ENCODE measurements at places on chromosomes 1 and 21.

GRCh38 chr1:11563560-11564069, 84.7 kb downstream of the DISP3 start:
- no peak for DNase-seq

GRCh38 chr1:201645956-201646355, 107.0 kb downstream of the NAV1 start:
- no peak for DNase-seq

DNA sequence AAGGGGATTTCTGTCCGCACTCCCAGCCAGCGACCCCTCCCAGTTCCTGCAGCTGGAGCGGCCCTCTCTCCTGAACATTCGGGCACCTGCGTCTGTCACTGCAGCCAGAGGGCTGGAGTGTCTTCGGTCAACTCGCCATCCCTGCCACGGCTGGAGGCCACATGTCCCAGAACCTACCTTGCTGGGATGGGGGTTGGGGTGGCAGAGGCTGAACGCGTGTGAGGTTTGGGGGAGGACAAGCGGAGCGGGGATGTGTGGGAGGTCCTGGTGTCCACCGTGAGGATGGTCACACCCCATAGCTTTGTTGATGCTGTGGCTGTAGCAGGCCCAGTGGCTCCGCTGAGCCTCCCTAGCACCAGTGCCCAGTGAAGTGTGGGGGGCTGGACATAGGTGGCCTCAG, 14.8 kb upstream of the C1orf174 start:
- peak; percentile 84 for DNase-seq

GRCh38 chr1:36555041-36555440, 72.3 kb upstream of the CSF3R start:
- DNase-seq = no peak

- DNase-seq = no peak
Measured at GRCh38 chr1:18938707-18939070, 17.8 kb downstream of the IFFO2 start.

DNA sequence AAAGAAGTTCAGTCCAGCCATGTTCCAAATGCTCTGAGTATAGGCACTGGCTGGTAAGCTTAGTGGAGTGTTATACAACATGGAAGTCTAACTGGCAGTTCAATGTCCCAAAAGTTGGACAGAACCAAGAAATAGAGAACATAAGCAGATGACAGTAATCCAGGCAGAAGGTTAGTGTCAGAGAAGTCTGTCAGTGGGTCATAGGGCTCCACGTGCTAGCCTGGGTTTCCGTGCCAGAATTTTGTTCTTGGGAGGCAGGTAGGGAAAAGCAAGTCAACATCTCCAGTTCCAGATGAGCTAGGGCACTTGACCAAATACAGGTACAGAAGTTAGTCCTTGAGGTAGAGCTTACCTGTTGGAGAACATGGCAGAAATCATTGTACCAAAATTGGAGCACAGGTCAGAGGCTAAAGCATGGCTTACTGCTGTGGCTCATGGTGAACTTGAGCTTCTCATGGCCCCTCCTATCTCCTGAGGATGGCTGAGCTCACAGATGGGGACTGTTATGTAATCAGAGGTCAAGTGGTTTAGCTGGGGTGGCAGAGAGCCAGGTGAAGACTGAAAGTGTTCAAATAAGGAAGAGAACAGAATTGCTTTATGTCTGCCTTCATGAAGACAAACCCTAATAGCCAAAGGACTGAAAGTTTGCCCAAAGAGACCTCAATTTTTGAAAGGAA, 170.8 kb downstream of the NFIA start:
- no peak for DNase-seq

DNA sequence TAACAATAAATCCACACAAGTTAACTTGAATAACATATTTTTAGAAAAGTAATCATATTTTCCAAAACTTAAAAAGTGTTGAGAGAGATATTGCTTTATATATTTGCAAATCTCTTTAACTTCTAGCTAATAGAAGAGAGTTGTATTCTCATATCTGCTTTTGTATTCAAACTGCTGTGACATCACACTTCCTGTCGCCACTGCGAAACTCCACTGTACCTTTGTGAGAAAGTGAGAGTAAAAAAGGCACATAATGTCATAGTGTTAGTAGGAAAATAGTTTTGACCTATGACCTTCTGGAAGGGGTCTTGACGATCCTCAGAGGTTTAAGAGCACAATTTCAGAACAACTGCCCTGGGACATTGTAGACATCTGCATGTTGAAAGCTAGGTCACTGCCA, 21.6 kb downstream of the AK5 start:
- no peak for DNase-seq

DNA sequence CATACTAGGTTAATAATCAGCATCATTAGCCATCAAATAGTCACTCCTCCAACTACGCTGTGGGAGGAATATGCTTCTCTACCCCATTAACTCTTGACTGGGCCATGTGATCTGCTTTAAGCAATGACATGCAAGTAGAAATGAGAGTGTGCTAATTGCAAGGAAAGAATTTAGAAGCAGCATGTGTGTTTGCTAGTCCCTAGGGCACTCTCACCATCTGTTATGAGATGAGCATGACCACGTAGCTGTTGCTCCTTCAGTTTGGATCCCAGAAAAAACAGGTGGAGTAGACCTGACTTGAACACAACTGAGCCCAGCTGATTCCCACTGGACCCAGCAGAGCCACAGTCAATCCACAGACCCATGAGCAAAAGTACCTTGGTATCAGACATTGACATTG, 19.7 kb upstream of the RGS7 start:
- DNase-seq = no peak

- DNase-seq = no peak
Measured at GRCh38 chr1:213366141-213366831, 315.2 kb downstream of the RPS6KC1 start.

DNA sequence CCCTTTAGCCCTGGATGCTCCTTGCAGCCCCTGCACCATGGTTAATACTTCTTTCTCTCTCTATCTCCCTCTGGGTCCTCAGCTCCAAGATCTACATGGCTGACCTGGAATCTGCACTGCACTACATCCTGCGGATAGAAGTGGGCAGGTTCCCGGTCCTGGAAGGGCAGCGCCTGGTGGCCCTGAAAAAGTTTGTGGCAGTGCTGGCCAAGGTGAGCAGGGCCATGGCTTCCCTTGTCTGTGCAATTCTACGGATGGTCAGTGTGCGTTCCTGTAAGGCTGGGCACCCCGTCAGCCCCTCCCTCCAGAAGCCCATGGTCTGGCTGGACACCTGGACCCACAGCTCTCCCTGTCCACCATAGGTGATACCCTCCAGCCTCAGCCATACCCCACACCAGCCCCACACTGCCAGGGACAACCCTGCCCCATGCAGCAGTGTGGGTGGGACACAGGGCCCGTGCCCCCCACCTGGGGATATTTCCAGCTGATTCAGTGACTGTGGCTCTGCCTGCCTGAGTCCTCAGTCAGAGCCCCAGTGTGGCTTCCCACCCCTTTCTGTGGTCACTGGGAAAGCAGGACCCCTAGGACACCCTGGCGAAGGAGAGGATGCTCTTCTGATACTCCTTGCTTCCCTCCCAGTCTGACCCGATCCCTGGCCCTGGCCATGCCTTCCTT, 31.4 kb downstream of the QSOX1 start:
- DNase-seq = peak; percentile 73

- no peak for DNase-seq
Measured at GRCh38 chr1:226457307-226457712, 49.4 kb upstream of the PARP1 start.

DNA sequence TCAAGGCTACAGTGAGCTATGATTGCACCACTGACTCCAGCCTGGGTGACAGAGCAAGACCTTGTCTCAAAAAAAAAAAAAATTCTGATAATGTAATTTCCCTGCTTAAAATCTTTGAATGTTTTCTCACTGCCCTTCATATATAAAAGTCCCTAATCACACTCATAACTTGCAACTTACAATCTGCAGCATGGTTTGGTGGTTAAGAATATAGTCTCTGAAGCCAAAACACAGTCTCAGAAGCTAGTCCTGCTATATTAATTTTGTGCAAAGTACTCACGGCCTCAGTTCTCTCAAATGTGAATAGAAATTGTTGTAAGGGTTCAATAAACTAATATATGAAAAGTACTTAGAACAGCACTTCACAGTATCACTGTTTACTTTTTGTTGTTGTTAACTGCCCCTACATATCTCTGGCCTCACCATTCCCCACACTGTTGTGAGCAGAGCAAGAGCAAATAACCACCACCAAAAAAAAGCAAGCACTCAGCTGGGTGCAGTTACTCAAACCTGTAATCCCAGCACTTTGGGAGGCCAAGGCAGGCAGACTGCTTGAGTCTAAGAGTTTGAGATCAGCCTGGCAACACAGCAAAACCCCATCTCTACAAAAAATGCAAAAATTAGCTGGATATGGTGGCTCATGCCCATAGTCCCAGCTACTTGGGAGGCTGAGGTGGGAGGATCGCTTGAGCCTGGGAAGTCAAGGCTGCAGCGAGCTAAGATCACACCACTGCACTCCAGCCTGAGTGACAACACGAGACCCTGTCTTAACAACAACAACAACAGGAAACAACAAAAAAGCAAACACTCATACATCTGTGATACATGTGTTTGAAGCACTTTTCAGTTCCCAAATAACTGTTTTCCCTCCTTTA, 22.4 kb downstream of the ASH1L start:
- no peak for DNase-seq

DNA sequence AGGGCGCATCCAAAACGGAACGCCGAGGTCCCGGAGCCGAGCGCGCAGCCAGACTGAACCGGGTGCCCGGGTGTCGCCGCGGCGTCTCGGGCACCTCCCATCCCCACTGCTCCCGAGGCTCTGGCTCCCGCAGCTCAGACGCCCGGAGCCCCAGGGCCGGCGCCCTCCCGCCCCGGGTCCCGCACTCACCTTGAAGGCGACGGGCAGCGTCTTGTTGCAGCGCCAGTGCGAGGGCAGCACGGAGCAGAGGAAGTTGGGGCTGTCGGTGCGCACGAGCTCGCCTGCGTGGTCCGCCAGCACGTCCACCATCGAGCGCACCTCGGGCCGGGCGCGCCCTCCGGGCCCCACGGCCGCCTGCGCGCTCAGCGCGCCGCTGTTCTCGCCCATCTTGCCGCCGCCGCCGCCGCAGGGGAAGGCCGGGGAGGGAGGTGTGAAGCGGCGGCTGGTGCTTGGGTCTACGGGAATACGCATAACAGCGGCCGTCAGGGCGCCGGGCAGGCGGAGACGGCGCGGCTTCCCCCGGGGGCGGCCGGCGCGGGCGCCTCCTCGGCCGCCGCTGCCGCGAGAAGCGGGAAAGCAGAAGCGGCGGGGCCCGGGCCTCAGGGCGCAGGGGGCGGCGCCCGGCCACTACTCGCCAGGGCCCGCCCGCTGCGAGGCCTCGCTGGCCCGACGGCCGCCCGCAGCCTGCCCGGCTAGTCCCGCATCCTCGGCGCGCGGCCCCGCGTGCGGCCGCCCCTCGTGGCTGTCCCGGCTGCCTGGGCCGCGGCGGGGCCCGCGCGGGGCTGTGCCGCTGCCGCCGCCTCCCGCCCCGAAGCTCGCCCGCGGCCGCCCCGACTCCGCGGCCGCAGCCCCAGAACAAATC, 447 bp downstream of the RUNX3 start:
- no peak for DNase-seq

- DNase-seq = no peak
Measured at GRCh38 chr1:184056921-184057555, 5.5 kb downstream of the TSEN15 start.

DNA sequence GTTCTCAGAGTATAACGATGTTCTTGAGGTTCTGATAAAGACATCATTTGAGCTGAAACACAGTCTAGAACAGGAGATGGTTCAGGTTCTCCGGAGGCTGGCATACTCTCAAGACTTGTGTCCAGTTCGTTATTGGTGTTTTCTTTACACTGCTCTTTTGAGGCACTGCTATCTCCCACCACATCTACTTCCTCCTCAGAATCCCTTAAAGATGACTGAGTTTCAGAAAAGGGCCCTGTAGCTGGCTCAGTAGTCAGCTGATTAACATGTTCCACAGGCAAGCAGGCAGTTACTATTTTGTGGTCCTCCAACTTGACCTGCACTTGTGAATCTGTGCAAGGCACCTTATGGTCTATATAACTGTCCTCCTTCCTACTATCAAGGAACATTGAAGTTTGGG, 50.2 kb downstream of the ZZZ3 start:
- DNase-seq = no peak

DNA sequence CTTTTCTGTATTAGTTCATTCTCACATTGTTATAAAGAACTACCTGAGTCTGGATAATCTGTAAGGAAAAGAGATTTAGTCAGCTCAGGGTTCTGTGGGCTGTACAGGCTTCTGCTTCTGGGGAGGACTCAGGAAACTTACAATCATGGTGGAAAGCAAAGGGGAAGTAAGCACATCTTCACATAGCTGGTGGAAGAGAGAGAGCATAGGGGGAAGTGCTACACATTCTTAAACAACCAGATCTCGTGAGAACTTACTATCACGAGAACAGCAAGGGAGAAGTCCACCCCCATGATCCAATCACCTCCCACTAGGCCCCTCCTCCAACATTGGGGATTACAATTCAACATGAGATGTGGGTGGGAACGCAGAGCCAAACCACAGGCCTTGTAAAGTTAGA, 37.9 kb upstream of the AHCTF1 start:
- no peak for DNase-seq

GRCh38 chr1:11615090-11615489, 39.1 kb downstream of the FBXO2 start:
- no peak for DNase-seq

DNA sequence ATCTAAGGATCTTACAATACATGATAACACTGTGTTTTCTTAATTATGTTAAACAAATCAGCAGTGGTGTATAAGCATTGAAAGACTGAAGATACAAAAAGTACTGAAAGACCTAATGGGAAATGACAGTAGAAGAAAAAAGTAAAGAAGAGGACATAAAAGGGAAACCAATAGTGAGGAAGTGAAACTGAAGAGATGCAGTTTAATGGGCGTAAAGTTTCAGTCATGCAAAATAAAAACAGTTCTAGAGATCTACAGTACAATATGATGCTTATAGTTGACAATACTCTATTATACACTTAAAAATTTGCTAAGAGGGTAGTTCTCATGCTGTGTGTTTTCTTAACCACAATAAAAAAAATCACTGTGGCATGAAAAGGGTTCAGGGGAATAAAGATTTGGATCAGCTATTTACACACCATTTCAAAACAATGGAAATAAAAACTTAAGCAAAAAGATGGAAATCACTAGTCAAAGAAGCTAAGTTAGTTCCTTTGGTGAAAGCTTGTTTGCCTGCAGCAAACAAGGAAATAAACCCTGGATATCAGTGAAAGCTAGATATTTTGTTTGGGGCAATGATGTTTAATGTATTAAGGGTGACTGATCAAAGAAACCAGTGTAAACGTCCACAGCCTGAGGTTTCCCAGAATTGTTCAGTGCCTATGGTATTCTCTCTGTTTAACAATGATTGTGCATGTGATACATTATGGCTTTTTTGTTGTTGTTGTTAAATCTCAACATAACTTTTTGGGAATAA, 1160.8 kb upstream of the ADGRL2 start:
- DNase-seq = no peak

DNA sequence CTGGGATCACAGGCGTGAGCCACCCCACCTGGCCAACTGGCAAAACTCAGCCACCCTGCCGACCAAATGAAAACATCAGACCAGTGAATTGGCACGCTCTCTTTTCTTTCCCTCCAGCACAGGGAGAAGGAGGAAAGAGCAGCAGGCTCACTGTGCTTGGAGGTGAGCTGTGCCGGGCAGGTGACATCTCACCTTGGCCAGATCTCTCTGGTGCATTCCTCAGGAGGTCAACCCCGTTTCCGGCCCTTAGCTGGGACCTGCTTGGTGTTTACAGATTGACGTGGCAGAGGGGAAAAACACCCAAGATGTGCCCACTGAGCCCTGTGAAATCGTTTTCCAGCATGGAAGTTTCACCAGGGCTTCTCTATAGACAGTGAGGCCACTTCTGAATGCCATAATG, 45.1 kb downstream of the TMEM51 start:
- DNase-seq = peak; percentile 22

- DNase-seq = no peak
Measured at GRCh38 chr1:15733218-15733725, 2.8 kb upstream of the SLC25A34 start.

- no peak for DNase-seq
Measured at GRCh38 chr1:34166191-34166624, 1.2 kb upstream of the CSMD2 start.
